ENCODE measurements at places on chromosomes 2 and 18. TPM values are rescaled to one million over a fixed set of nuclear protein-coding genes. Genes with fewer than 3 reads are reported as not detected.

GRCh38 chr2:116489944-116490343 is 1324.5 kb upstream of the DDX18 start:
- no peak for DNase-seq

ATG4B gene
- total RNA-seq, result 72.4 TPM

SRBD1 gene
- 11.8 TPM for total RNA-seq

ZNF396 gene
- total RNA-seq, result 3.6 TPM

DNA sequence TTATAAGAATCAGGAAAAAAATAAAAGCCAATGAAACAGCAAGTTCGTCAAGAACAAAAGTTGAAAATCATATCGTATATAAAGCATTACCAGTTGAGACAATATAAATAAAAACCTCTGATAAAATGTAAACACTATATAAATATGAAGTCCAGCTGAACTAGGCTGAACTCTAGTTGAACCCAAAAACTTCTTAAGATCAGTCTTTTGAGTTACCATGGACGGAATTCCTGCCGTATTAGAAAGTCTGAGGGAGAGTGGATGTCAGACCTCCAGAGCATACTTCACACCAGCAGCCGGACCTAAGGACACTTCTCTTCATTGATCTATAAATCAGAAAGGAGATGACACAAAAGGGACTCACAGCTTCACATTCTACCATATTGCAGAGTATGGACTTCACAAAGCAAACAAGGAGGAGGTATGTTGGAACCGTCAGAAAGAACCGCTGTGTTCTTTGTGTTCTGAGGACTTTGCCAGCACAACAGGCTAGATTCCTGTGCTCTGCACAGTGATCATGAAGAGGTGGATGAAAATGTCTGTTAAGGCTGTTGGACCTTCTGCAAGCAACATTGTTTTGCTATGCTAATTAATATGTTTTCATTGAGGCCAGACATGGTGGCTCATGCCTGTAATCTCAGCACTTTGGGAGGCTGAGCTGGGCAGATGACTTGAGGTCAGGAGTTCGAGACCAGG is 67.2 kb upstream of the SP5 start:
- no peak for DNase-seq

GRCh38 chr2:224069172-224069571 is 30.1 kb upstream of the SERPINE2 start:
- peak; percentile 27 for DNase-seq

GLB1L gene
- total RNA-seq, result 2.5 TPM

- DNase-seq, result peak; percentile 17
Measured at GRCh38 chr18:79517341-79517740, 121.6 kb downstream of the NFATC1 start.

GRCh38 chr2:55524884-55525437 is 5.4 kb downstream of the CFAP36 start:
- no peak for DNase-seq

ARHGAP28 gene
- 2.9 TPM for total RNA-seq

ECEL1 gene
- 0.40 TPM for total RNA-seq

DNA sequence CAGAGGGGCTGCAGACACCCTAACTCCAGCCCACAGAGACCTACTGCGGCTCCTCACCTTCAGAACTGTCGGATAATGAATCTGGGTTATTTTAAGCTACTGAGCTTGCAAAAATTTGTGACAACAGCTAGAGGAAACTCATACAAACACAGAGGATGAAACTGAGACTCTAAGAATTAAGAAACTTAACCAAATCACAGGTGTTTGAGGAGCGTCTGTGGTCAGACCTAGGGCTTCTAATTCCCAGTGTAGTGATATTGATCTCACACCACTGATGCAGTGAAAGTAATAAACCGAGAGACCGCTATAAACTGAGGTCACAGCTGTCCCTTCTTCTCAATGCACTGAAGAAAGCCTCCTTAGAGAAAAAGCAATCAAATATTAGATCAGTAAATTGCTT is 110.1 kb downstream of the RGPD3 start:
- DNase-seq, result no peak

DNA sequence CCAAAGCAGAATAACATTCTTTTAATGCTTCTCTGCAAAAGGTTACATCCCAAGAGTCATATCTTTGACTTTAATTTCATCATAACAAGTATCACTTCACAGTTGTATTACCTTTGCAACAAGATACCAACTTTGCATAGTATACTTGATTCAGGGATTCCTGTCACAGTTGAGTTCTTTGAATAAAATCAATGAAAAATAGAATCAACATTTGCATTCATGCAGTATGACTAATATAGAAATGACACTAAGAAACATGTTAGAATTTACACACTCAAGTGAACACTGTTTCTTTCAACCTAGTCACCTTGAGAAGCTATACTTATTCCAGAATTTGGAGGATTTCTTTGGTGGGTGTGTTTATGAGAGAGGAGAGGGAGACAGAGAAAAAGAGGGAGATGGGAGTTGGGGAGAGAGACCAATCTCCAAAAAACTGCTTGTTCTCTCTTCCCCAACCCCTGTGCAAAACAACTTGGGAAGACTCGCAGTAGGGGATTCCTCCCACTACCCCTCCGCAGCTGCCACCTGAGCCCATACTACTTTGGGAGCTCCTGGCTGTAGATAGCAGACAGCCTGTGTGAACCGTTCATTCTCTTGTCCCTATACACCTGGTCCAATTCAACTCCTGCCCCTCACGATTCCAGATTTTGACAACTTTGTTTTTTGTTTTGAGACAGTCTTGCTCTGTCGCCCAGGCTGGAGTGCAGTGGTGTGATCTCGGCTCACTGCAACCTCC is 57.7 kb downstream of the PELI1 start:
- no peak for DNase-seq

DNA sequence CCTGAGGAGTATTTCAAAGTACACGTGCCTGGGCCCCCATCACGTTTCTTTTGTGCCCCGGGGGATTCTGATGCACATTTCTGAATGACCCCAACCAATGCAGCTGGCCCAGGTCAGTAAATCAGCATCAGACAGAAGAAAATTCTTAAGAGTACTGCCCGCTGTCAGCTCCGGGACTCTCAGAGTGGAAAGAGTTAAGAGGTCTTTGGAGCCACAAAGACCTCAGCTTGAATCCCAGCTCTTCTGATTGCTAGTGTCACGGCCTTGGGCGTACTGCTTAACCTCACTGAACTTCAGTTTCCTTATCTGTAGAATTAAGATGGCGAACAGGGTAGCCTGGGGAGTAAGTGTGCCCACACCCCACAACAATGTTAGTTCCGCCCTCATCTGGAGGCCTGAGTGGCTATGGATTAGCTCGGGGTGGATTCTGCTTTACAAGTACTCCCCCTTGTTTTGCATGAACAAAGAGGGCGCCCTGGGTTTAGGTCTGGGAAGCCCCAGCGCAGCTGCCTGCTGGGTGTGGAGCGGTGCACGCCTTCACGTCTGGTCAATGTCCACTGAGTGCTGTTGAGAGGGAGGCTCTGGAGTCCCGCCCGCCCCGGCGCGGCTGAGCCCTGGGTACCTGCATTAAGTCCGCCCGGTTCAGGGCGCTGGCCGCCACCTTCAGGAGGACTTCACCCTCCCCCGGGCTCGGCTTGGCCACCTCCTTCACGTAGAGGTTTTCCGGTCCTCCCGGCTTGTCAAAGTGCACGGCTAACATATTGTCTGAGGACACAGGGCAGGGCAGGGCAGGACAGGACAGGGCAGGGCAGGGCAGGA is 858 bp downstream of the TP53I3 start:
- peak; percentile 94 for DNase-seq

KCNIP3 gene
- total RNA-seq, result 1.5 TPM

HOXD12 gene
- not detected for total RNA-seq

SGPP2 gene
- 54.0 TPM for total RNA-seq

DNA sequence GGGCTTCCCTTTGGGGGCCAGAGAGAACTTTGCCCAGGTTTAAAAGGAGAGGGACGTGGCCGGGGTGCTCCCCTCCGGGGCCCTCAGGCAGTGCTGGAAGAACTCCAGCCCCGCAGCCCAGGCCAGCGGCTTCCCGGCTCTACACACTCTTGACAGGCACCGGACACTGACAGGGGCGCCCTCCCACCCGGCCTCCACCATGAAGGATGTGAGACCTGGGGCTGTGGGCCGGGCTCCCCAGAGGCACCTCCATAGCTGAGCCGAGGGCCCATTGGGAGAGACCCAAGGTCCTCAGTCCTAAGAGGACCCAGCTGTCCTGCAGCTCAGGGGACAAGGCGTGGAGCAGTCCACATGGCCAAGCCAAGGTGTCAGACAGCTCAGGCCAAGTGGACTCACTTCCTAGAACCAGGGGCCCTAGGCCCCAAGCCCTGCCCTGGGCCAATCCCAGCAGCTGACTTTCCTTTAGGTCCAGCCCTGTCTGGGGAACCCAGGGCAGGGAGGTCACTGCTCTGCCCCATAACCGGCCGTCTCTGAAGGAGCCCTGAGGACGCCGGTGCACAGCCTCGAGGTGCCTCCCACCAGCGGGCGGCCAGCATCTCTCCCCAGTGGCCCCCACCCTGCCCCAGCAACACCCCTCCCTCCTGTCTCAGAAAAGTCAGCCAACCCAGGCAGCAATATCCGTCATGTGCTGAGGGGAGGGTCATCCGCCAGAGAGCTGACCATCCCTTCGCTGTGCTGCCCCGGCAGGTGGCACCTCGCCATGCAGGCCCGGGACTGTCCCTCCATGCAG is 51.8 kb downstream of the BIN1 start:
- no peak for DNase-seq

- DNase-seq, result no peak
Measured at GRCh38 chr2:214226061-214226460, 184.8 kb upstream of the VWC2L start.

DNA sequence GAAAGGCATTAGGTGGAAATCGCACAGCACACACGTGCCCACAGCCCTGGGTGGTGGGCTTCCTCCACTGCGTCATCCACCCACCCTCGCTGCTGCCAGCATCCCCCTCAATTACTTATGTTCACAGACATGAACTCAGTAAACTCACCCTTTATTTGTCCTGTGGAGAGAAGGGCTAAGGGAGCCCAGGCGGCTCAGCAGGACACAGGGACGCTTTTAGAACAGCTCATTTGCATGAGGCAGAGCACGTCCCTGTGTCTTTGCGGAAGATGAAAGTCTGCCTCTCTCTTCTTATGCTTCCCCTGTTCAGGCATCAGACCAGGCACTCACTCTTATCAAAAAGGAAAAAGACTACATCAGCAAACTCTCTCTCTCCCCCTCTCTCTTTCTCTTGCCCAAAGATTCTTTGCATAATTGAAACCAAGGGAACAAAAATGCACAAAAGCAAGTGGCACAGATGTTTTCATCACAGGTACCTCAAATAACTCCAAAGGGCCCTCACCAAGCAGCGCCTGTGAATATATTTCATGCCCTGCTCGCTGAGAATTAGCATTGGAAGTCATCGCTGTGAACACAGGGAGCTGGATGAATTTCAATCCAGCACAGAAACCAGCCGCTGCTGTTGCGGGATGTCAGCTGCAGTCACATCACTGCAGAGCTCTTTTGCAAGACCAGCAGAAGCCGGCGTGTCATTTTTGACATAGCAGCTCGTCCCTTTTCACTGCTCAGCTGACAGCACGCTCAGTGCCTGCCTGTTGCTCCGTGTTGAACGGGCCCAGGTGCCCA is 376.3 kb upstream of the MYT1L start:
- DNase-seq, result no peak

RAX gene
- total RNA-seq, result not detected

Data from colonic mucosa (tissue), 4 donors.